ENCODE measurements at places on chromosomes 4 and X.

DNA sequence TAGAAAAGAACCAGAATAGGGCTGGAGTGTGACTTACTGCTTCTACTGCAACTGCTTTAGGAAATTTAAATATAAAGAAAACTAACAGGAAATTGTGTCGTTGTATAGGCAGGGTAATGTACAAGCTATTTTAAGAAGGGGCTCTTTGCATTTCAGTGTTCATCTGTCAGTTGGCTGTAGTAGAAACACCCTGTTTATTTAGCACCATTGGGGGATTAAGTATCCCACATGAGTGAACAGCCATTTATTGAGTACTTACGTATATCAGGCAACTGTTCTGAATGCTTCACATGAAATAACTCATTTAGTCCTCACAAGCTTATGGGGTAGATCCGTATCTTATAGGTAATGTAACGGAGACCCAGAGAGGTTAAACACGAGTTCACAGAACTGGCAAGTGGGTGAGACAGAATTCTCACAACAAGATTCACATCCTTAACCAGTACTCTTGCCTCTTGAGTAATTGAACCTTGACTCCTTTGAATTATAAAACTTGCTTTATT is 23.9 kb downstream of the STIM2 start:
- DNase-seq: no peak

DNA sequence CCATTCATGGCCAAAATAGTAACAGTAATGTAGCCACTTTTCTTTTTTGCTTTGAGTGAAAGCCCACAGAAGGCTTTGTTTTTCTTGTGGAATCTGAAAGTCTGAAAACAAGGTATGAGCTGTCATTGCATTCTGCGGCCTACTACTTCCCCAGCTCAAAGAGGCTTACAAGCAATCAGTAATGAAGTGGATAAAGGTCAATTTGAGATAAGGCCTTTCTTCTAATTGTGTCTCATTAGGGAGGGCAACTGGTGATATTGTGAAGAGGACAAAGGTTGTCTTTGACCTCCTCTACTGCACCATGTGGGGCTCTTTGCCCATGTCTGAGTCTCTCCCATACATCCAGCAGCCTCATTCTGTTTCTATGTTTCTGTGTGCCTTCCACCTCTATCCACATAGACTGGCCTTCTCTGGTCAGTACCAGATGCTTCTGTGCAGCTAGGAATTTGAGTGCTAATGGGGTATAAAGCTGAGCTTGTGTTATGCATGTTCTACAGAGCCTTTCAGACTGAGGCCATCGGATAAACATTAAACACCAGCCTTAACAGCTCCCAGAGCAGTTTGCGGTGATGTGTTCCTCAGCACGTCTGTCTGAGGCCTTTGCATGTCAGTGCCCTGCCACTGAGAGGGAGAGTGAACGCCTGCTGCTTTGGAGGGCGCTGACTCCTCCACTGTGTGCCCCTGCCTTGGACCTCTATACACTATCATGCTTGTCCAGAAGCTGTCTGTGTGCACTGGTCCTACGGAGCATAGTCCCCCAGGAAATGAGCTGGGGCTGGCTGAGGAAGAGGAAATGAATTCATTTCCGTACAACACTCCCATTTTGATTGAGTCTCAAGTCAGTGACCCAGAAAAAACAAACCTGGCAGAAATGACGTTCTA is 80.2 kb downstream of the SH2D1A start:
- no peak for DNase-seq

- no peak for DNase-seq
Measured at GRCh38 chrX:138034136-138034535, 468.2 kb downstream of the ZIC3 start.

GRCh38 chr4:178202422-178202821 is 760.2 kb upstream of the AGA start:
- no peak for DNase-seq

DNA sequence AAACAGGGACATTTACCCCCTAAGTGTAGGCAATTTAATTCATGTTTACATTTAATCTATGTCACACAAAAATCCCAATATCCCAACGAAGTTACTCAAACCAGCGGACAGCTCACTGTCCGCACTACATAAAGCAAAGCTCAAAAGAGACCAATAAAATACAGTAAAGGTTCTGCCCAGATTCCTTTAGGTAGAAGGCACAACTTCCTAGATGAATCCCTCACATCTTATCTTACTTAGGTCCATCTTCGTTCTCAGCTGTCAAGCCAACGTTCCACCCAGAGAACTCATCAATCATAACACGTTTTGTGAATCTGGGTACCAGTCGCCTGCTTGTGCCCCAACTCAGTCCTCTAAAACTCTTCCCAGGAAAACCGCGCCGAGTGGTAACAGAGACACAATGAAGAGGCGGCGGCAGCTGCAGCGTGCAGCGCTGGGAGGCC is 1.7 kb downstream of the HNRNPDL start:
- no peak for DNase-seq

GRCh38 chr4:151858356-151858755 is 97.5 kb upstream of the GATB start:
- DNase-seq: no peak

- no peak for DNase-seq
Measured at GRCh38 chr4:162921178-162921785, 245.4 kb downstream of the NAF1 start.

DNA sequence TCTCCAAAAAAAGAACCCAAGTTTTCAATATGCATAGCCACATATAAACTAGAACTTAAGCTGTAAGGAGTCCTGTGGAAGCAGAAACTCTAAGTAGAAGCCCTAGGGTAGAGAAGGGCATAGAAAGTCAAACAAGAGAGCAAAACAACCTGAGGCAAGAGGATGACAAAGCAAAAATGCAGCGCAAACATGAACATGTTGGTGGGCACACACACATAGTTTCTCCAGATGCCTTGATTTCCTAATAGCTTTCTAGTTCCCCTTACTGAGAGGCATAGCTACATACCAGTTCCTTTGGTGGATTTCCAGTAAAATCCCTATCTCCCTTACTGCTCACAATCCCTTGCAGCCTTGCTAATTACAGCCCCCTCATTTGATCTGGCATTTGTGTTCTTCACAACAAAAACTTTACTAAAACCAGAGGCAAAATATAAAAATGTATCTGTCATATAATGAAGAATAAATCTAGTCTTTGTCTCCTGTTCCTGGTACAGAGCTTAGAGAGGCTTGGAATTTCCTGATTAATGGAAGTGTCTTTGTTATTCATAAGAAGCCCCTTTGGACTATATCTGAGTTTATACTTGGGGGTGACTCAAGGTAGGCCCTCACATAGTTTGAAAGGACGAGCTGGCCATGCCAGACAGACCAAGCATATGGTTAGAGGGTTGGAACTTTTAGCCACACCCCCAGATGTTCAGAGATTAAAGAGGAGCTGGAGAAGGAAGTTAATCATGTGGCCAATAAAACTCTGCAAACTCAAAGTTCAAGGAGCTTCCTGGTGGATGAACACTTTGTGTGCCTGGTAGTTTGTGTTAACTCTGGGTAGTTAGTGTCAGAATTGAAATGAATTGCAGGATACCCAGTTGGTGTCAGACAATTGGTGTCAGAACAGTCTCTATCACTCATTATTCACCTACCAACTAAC is 52.7 kb upstream of the ZCCHC13 start:
- DNase-seq: no peak

DNA sequence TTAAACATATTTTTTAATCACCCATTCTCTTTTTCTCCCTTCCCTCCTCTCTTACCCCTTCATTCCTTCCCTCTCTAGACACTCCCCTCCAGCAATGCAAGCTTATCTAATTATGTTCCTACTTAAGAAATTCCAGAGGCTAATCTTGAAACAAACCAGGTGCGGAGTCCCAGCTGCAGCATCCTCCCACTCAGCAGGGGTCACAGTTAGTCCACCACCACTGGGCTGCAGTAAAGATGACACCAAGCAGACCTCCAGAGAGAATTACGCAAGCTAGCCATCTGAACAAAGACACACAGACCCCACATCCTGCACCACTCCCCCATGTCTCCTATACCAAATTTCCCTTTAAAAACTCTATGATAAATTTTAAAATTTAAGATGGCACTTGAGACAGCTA is 13.9 kb upstream of the SEC24B start:
- DNase-seq: no peak

GRCh38 chr4:80097400-80098177 is 24.6 kb upstream of the ANTXR2 start:
- DNase-seq: no peak

- no peak for DNase-seq
Measured at GRCh38 chr4:8355306-8355705, 85.2 kb downstream of the ACOX3 start.

- DNase-seq: no peak
Measured at GRCh38 chrX:155148724-155149537, 67.3 kb upstream of the VBP1 start.

DNA sequence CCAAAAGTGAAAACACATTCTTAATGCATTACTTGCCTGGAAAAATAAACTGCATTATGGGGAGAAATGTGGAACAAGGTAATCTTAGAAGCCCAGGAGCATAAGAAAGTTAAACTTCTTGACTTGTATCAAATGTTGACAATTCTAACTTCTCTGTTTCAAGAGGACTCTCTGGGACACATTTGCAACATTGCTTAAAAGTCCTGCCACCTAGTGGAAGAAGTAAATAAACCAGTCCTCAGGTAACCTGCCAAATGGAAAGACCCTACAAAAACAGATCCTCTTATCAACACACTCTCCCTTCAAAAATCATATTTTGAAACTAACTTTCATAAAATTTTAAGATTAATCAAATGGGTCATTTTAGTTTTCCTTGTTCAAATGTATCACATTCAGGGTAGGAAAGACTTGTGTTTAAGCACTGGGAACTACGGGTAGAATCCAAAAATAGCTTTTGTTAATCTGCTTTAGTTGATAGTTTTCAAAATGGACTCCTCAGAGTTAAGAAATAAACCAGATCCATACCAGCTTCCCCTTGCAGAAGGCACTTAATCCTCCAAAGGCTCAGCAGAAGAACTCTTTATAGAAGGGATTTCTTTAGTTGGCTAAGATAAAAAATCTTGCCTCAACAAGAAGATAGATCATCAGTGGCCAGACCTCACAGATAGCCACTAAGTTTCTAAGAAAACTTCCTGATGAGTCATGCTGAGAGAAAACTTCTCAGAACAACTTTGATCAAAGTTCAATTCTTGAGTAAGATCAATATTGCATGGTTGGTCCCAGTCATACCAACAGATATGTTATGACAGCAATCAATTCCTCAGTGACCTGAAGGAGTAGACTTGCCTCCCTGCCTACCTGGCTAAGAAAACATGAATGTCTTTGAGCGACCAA is 141.7 kb downstream of the HHIP start:
- DNase-seq: no peak

DNA sequence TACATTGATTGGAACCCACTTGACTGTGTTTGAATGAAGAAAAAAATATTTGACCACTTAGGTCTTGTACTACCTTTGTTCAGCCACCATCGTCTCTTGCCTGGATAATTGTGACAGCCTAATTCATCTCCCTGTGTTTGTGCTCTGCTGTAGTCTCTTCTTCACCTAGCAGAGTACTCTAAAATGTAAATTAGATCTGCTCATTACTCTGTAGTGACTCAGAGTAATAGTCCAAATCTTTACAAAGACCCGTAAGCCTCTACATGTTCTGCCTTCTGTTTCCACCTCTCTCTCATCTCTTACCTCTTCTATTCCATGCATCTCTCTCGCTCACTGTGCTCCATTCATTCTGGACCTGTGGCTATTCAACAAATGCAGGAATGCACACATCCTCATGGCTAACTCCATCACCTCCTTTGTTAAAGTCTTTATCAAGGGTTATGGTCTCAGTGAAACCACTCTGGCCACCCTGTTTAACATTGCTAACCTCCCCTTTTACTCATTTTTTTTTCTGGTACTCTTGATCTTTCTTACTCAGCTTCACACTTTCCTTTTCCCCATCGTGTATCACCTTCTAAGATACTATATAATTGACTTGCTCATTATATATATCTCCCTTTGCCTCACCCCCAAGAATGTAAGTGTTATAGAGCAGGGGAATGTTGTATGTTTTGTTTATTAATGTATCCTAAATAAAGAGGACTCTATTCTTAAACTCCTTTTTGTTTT is 98.4 kb downstream of the STIM2 start:
- no peak for DNase-seq

DNA sequence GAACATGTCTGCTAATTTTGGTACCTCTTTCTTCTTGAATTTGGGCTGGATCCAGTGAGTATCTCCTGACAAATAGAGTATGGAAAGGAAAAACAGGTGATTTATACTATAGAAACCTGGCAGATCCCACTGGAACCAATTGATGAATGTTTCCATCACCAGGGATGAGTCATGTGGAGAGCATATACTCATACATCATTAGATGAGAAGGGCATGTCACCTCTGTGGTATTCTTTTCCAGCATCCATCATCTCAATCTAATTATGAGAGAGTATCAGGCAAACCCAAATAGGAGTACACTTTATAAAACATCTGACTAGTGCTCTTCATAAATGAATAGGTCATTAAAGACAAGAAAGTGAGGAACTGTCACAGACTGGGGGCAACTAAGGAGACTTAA is 90.7 kb downstream of the CLDN22 start:
- DNase-seq: no peak

DNA sequence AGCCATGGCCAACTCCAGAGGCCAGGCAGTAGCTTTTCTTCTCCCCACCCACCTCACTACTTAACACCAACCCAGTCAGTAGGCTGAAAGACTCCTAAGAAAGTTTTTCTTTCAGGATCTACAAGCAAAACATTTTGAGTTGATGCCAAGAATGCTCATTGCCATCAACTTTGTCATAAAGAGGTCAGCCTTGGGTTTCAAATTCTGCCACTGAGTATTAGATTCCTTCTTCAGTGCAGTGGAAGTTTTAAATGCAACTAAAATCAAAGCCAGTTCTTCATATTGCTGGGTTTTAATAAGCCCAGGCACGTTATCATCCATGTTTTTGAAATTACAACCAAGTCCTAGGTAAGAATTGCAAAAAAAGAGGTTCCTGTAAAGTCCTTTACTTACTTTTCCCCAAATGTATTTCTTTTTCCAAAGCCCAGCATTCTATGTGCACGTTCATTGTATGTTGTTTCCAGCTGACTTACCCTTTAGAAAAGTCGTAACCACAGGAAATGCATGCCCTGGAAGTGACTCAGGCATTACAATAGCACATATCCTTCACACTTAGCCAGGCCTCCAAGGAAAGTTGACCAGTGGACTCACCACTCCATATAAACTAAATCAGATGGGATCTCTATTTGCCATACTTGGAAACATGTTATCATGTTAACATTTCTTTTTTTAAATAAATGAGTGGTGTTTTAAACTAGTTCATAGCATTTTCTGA is 229.9 kb downstream of the SOX3 start:
- no peak for DNase-seq

GRCh38 chrX:112677167-112677566 is 2.6 kb downstream of the LHFPL1 start:
- no peak for DNase-seq

DNA sequence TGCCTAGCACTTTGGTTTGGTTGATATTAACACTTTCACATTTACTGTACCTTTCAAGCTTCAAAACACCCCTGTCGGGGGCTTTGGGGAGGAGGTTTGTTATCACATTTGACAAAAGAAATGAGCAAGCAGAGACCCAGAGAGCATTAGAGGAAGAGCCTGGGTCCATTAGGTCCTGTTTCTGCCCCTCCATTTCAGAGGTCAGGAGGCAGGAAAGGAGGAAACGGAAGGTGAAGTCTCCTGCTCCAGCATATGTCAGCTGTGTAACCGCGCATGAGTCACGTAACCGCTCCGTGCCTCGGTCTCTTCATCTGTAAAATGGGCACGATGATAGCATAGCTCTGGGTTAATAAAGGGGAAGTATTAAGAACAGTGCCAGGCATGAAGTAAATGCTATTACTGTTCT is 201.9 kb upstream of the BCOR start:
- no peak for DNase-seq

Data from NCI-H1048 (cell line).